Gastroesophageal sphincter (tissue), 4 donors: ENCODE measurements at places on chromosomes 2 and 18. TPM values are rescaled to one million over a fixed set of nuclear protein-coding genes. Genes with fewer than 3 reads are reported as not detected.

Gene TUBA3E
- total RNA-seq = not detected

- ATAC-seq = no peak
Measured at GRCh38 chr2:126719833-126720351, 63.9 kb downstream of the GYPC start.

DNA sequence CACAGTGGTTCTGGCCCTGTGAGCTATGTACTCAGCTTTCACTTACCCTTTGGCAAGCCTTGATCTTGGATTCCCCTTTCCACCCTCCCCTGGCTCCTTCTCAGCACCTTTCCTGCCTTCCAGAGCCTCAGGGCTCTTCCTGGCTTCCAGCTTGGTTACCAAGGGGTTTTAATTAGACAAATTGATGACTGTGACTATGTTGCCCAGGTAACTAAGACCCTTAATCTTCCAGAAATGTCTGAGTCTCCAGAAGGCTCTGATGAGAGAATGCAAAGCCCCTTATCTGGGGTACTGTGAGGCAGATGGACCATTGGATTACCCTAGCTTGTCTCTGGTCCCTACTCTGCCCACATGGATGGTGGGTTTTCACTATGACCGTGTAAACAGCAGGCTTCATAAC lies 174.2 kb downstream of the LOXHD1 start:
- no peak for ATAC-seq

DNA sequence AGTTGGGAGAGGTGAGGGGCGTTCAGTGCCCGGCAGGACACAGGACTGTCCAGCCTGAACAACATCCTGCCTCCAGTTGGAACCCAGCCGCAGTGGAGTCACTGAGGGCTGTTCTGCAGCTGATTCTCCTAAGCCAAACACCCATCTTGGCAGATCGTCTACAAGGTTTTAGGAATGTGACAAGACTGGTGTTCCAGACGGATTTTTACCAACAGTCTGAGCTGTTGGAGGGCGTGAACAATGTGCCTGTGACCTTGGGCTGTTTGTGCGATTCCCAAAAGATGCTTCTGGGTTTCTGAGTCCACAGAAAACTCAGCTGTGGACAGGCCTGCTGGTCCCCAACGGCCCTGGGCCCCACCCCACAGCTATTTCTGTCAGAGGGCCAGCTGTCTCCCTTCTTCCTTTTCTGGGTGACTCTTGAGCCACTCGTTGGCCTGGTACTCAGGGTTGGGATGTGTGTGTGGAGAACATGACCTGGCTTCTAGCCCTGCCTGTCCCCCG lies 5.7 kb downstream of the LRRFIP1 start:
- ATAC-seq = peak; percentile 72

- no peak for ATAC-seq
Measured at GRCh38 chr2:128746356-128746755, 427.7 kb upstream of the HS6ST1 start.

Gene CFAP210
- total RNA-seq = not detected

Gene EPAS1
- 141 TPM for total RNA-seq

DNA sequence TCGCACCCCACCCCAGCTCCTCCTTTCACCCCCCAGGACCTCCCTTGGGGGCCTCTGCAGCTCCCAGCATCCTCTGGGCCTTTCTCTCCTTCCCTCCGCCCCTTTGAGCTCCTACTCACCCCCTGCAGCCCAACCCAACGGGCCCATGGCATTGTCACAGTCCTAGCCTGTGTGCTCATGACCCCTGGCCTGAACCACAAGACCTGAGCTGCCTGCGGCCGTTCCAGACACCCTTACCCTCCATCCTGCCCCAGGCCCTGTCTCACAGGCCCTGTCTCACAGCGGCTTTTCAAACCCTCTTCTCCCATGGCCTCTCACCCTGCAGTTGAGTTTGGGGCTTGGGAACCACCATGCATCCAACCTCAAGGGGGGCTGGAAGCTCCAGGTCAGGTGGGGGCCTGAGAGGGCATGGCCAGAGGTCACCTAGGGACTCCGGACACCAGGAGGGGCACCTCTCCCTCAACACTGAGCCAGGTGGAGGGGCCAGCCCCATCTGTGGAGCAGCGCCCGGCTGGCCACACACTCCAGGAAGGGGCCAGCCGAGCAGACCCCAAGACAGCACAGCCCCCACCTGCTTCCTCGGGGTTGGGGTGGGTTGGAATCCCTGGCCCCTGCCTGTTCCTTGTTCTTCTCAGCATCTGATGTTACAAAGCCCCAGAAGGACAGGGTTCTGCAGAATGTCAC lies 6.9 kb downstream of the MAB21L4 start:
- no peak for ATAC-seq

DNA sequence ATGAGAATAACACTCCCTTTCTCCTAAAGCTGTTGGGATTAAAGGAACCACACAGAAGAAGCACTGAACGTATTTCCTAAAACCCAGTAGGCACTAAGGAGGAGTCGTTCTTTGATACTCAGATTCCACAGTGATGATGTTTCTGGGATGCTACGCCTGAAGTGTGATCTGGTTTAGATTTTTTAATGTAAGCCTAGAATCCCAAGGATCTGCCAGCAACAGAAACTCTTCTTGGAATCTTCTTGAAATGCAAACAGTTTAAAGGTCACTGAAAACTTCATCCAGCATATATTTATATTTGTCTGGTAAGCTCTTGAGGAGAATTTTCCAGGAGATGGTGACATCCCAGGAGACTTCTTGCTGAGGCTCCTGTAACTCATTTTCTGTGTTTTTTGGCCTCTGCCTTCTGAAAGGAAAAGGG lies 247.6 kb upstream of the TRIB2 start:
- ATAC-seq = no peak

Gene CTAGE1
- total RNA-seq = not detected
